Gastroesophageal sphincter (tissue), 4 donors: ENCODE measurements at places on chromosomes 2 and 18.

GRCh38 chr2:96928277-96928781, 58.1 kb downstream of the FAM178B start:
- ATAC-seq = peak; percentile 32

DNA sequence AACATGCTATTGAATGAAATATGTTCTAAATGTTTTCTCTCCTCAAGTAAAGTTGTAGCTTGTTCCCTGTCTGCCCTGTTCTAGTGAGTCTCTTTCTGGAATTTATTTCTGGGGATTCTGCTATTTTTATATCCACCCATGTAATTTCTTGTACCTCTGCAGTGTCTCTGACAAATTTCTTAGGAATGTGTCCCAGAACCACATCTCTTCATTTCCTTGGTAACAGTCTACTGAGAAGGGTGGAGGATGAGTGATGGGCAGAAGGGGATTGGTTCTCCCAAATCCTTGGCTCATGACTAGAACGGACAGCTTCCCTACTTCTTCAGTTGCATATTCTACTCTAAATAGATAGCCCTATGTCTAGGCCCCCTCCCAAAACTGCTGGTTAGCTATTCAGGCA, 490.6 kb upstream of the LINC00305 start:
- no peak for ATAC-seq

DNA sequence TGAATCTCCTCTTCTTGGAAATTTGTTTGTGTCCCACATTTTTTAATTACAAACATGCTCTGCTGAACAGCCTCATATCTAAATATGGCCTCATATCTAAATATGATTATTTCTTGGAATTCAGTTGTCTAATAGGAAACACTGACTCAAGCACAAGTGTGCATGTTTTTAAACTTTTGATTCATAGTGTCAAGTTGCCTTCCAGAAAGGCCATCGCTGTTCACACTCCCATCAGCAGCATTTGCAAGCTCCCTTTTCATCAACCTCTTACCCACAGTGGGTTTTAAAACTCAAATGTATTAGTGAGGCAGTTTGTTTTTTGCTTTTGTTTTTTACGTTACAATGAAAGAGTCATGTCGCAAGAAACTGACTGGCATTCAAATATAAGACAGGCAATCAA, 65.2 kb upstream of the SMAD2 start:
- ATAC-seq = no peak

GRCh38 chr18:24369426-24369825, 28.2 kb downstream of the OSBPL1A start:
- no peak for ATAC-seq

- ATAC-seq = no peak
These were observed 110.0 kb downstream of the MBP start for GRCh38 chr18:77022556-77022955.

DNA sequence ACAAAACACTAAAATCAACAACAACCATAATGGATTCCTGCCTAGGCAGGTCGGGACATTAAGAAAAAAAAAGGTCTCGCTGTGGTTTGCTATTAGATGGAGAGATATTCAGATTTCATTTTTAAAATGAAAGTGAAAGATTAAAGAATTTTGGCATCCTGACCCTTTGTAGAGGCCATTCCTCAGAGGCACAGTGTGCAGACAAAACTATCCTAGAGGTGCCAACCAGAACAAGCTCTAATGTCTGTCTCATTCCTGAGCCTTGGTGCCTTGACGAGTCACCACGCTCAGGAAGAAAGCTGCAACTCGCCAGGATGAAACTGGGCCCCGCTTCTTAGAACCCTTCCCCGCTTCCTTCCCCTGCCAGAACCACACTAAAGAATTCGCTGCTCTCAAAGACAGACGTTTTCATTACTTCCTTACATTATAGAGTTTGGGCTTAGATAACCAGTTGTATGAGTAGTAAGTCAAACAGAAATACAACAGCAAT, 156.0 kb downstream of the TGIF1 start:
- no peak for ATAC-seq

DNA sequence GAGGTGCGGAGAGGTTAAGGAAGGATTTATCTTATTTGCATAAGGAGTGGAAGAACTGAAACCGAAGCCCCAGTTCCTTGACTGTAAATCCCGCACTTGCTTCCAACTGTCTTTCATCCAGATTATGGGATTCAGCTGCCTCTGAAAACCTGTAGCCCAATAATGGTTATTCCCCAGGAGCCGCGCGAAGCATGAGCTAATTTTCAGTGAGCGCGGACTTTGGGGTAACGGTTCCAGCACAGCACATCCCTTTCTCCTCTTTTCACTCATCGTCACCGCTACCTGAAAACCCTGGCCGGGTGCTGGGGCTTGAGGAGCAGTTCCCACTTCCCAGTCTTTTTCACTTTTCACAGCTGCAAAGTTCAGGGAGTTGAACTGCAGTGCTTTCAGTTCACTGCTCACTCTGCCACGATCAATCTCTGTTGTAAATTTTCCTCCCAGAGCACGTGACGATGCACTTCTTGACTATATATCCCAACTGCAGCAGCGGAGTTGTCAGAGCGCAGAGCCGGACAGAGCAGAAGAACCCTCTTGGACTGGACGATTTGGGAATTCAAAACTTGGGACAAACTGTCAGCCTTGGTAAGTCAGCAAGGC, at the start of gene KCNE4:
KCNE4 (plus strand) TSS at position 498 of the 597 bp plus-strand sequence. CDS start 641 bp downstream, outside the sequence.
- ATAC-seq = no peak

GRCh38 chr18:4637876-4638275, 182.8 kb upstream of the DLGAP1 start:
- no peak for ATAC-seq

- ATAC-seq = peak; percentile 86
These were observed 74.1 kb downstream of the CABYR start for GRCh38 chr18:24212939-24213338.

DNA sequence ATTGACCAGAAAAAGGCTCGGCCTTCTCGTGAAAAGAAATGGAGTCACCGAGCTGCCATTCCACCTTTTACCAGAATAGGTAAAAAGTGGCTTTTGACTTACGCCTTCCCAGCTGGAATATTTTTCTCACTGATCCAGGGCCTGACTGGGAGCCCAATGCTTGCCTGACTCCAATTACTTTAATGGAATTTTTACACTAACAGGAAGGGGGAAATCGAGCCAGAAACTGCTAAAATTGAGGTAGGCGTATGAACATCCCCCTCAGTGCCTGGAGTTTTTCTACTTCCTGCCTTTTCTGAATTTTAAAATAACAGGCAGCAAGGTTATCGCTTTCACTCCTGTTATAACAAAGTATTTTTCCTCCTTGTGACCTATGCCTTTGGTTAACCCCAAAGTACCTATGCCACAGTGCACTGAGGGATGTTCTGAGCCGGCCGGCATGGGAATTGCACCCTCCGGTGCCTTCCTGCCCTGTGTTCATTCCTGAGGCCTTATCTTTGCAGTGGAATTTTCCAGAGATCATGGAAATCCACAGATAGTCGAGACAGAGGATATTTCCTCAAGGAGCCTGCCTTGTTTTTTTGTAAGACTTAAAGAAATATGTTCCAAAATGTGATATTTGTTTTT, 18.3 kb upstream of the RPL31 start:
- no peak for ATAC-seq

- no peak for ATAC-seq
These were observed 1.6 kb upstream of the GPR17 start for GRCh38 chr2:127644066-127645025.

GRCh38 chr2:98512699-98513098, 68.0 kb downstream of the INPP4A start:
- no peak for ATAC-seq

DNA sequence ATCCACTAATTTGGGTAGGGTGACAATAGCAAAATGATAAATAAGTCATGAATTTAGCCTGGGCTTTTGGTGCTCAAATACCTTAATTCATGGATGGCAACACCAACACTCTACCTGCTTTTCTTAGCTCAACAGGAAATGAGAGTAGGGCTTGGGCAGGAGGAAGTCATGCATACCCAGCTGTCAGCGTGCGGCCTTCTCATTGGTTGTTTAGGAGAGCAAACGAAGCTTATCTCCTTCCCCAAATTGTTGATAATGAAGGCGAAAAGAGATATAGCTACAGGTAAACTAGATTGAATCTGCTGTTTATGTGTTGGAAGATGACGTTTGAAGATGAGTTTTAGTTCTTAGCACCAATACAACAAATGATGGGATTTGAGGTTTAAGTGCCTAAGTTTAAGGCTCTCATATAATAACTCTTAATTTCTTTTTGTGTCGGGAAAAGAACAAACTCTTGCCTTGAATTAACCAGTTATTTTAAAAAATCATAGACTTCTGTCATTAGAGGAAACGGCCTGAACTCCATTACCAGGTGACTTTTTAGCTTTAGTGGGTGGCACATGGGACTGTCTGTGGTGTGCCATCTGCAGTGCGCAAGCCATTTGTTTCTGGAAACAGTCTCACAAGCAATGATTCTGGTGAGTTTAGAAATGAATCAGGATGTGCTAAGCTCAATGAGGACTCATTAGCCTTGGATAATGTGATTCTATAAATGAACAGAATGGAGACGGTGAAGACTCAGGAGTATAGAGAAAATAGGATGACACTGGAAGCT, 19.8 kb downstream of the MAP4K4 start:
- no peak for ATAC-seq

GRCh38 chr18:59085797-59086196, 53.9 kb upstream of the SEC11C start:
- ATAC-seq = no peak

GRCh38 chr2:1681323-1682180, 62.8 kb downstream of the PXDN start:
- no peak for ATAC-seq

GRCh38 chr2:25098670-25099486, 57.0 kb downstream of the EFR3B start:
- ATAC-seq = peak; percentile 93

DNA sequence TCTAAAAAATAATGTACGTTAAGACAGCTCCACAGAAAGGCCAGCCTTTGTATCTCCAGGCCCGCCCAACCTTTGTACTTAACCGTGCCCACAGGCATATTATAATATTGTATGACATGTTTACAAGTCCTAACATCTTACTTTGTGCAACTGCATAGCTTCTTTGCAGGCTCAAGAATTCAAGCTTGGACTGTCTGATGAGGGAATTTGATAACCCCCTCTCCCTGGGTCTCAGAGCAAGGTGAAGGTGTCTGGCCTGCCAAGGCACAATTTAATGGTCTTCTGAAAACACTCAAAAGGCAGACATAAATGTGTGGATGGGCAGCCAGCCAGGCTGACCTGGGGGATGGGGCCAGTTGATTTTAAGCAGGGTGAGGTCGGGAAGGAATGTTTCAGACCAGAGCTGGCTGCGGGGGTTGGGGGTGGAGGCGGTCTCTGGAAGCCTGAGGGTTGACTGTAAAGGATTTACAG, 732.7 kb upstream of the FANCL start:
- no peak for ATAC-seq

- ATAC-seq = no peak
These were observed 57.8 kb upstream of the FAM237A start for GRCh38 chr2:206584323-206585116.

DNA sequence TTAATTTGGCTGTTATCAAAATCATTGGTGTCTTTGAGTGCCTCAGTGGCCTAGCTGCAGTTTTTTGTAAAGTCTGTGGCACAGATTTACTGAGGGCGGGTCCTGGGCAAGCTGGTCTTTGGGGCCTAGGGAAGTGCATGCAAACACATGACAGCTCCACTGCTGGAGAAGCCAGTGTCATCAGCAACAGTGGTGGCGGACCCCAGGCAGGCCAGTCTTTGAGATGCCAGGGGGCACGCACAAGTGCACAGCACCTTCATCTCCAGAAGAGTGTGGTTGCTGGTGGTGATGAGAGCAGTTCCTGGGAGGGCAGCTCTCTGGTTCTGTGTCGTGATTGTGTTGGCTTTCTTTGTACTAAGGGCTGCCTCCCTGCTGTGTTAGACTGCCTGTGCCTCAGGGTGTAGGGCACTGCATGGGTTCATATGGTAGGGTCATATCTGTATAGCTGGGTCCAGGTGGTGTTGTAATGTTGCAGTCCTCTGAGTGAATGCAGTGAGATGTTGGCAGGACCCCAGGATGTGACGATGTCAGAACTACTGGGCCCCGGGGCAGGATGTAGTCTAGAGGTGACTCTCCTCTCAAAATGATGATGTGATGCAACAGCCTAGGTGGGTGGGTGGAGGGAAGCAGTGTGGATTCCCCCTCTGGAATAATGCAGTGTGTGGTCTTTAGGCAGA, 646.7 kb upstream of the CDH2 start:
- ATAC-seq = no peak

DNA sequence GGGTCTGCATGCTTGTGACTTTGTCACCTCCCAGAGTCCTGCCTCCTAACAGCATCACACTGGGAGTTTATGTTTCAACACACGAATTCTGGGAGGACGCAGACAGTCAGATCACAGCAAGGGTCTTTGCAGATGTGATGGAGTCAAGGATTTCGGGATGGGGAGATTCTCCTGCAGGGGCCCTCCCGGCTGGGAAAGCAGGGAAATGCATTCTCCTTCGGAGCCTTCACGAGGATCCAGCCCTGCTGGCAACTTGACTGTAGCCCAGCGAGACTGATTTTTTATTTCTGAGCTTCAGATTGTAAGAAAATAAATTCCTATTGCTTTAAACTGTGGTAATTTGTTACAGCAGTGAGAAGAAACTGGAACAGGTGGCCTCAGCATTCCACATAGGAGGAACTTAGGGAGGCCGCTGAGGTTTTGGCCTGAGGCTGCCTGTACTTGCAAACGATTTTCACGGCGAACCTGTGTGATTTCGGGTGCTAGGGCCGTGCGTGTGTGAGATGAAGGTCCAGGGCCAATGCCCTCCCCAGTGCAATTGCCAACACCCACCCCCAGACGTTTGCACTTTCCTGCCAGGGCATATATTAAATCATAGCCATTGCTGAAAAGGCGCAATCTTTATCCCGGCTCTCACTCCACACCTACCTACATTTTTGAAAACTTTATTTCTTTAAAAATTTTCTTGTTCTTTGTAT, 79.8 kb downstream of the ASB1 start:
- no peak for ATAC-seq

- no peak for ATAC-seq
These were observed 499.1 kb upstream of the HS6ST1 start for GRCh38 chr2:128817813-128818212.

- ATAC-seq = peak; percentile 76
These were observed 192.7 kb downstream of the DYSF start for GRCh38 chr2:71646028-71646427.

GRCh38 chr2:180938451-180938850, 42.0 kb upstream of the UBE2E3 start:
- no peak for ATAC-seq

GRCh38 chr2:29397039-29397438, 281.8 kb downstream of the CLIP4 start:
- no peak for ATAC-seq

DNA sequence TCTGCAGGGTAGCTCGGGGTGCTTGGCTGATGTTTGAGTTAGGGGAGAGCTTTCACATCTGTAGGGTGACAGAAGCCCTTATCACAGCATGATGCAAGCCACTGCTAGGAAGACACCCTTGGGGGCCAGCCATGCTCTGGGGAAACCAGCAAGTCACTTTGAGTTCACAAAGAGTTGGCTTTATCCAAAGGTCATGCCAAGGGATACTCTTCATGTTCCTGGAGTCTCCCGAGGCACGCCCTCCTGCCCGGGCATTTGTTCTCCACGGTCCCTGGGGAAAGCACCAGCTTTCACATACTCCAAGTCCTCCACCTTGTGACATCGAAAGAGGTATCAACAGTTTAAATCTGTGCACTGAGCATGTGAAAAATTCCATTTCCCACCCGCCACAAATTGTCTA, 227.7 kb downstream of the VAPA start:
- ATAC-seq = no peak
